ENCODE measurements at places on chromosomes 1 and 21.

DNA sequence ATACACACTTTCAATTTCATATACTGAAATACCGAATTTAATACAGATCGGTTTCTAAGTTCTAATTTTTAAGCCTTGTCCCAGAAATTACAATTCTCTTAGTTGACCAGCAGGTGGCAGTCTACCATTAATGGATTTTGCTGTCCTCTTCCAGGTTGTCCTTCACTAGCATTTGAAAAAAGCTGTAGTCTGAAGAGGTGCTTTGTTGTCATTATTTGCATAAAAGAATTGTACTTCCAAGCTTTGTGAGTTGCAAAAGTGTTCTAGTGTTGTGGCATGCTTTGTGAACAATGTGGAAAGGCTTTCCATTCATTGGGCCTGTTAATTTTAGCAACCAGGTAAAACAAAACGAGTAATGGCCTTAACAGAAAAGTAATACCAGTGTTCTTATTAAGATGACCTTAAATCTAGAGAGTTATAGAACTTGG, 193.6 kb downstream of the RPS6KC1 start:
- peak; percentile 42 for DNase-seq

DNA sequence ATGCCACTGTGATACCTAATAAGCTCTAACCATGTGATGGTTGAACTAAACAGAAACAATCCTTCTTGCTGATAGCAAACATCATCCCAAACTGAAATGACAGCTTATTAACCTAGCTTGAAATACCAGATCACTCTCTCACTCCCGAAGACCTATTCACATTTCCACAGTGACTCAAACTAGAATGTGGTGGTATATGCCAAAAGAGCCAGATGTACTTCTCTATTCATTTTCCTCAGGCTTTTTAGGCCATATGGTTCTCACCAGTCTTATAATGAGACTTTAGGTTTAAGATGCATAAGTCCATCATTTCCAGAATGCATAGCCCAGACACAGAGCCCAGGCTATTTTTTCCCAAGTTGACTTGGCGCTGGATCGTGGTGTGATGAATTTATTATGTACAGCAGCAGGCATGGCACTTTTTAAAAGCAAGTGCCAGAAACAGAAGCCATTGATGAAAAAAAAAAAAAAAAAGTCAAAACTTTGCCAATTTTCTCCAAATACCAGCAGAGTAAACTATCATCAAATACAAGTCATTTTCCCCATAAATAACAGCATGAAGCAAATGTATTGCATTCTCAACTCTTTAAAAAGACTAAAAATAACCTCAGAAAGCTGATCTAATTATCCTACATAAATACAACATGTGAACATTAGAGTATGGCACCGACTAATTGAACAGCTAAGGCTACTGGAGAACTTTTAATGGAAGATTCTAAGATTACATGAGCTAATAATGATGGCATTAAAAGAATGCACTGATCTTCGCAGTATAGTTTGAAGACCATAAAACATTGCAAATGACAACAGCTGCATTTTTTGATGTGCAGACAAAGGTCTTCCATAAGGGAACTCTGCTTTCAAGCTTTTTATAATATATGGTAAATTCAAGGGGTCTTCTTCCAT, 365.4 kb downstream of the LRRIQ3 start:
- no peak for DNase-seq

GRCh38 chr1:210332719-210333398, 4.2 kb downstream of the HHAT start:
- peak; percentile 67 for DNase-seq

GRCh38 chr1:177800400-177801088, 169.3 kb downstream of the SEC16B start:
- no peak for DNase-seq

- no peak for DNase-seq
Measured at GRCh38 chr1:15017120-15017519, 136.4 kb upstream of the TMEM51 start.

DNA sequence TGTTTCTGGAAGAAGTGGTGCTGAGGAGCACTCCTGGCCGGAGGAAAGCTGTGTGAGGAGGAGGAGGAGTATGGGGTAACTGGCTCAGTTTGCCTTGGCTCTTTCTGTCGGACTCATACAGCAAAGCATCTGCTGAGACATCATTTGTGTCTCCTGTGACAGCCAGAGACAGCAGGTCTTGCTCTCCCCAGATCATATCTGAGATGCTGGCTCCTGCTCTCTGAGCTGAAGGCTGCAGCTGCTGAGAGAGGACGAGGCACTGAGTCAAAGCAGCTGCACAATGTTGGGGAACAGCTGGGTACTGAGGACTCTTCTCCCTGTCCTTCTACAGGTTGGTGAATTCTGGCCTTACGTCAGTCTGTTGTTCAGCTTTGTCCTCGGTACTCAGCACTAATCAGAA, 14.3 kb downstream of the OR2B11 start:
- no peak for DNase-seq

- peak; percentile 88 for DNase-seq
Measured at GRCh38 chr1:28668191-28668955, at the start of gene GMEB1. TSS of gene GMEB1 (plus strand) at chr1:28668784. CDS start at chr1:28683613, 14,829 bp downstream.

All from CD4-positive, alpha-beta T cell treated with Interleukin-10 for 1 hour (primary cell).